ENCODE measurements at places on chromosomes 3 and 15. TPM values are rescaled to one million over a fixed set of nuclear protein-coding genes. Genes with fewer than 3 reads are reported as not detected.

RHOV gene
- total RNA-seq: 9.3 TPM

DNA sequence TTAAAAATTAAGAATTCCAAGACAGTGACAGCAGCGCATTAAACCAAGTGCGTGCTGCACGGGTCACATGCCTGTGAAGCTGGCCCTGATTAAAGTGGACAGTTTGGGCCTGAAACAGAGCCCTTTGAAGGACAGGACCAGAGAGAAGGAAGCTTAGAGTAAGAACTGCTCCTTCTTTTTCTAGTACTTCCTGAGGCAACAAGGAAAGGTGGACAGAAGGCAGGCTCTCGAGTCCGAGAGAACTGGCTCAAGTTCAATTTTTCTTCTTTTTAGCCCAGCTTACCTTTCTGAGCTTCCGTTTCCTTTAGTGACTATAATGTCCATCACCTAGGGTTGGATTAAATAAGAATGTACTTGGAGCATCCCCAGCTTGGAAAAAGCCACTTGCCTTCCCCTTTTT lies 26.9 kb downstream of the ANP32A start:
- no peak for DNase-seq

- no peak for DNase-seq
Measured at GRCh38 chr15:52308446-52309153, 13.0 kb upstream of the MYO5C start.

DNA sequence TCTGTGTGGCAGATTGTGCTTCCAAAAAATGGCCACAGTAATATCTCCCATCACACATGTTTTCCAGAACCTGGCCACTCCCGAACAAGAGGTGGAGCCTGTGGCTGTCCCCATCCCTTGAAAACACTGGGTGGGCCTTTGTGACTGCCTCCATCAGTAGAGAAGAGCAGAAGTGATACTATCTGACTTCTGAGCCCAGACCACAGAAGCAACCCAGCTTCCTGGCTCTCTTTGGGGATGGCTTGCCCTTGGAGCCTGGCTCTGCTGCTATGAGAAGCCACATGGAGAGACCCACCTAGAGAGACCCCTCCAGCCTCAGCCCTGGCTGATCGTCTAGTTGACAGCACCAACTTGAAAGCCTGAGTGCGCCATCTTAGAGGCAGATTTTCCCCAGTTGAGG lies 39.8 kb upstream of the CMTM8 start:
- DNase-seq: no peak

DNASE1L3 gene
- 3.5 TPM for total RNA-seq

DNA sequence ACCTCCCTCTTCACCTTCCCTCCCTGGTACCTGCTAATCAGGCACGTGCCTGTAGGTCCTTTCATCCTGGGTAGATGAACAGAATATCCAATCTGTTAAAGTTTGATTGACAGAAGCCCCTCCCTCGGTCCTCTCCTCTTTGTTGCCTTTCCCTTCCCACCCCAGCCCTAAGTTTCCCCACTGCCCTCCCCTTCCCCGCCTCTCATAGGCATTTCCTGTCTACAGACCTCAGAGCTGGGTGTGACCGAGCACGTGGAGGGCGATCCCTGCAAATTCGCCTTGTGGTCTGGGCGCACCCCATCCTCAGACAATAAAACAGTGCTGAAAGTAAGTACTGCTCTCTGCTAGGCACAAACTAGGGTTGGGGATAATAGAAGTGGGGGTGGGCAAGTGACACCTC lies 239.2 kb upstream of the UMPS start:
- no peak for DNase-seq

GRCh38 chr15:66169625-66170024 lies 83.9 kb downstream of the MEGF11 start:
- DNase-seq: no peak

DNA sequence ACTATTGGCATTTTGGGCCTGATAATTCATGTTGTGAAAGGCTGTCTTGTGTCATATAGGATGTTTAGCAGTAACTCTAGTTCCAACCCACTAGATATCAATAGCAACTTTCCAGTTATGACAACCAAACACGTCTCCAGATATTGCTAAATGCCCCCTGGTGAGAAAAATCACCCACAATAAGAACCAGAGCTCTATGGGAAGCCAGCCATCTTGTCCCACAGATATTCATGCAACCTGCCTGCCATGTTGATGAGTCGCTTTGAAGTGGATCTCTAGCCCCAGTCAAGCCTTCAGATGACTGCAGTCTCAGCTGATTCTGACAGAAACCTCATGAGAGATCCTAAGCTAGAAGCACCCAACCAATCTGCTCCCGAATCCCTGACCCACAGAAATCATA lies 5.6 kb upstream of the TNIK start:
- no peak for DNase-seq

DNA sequence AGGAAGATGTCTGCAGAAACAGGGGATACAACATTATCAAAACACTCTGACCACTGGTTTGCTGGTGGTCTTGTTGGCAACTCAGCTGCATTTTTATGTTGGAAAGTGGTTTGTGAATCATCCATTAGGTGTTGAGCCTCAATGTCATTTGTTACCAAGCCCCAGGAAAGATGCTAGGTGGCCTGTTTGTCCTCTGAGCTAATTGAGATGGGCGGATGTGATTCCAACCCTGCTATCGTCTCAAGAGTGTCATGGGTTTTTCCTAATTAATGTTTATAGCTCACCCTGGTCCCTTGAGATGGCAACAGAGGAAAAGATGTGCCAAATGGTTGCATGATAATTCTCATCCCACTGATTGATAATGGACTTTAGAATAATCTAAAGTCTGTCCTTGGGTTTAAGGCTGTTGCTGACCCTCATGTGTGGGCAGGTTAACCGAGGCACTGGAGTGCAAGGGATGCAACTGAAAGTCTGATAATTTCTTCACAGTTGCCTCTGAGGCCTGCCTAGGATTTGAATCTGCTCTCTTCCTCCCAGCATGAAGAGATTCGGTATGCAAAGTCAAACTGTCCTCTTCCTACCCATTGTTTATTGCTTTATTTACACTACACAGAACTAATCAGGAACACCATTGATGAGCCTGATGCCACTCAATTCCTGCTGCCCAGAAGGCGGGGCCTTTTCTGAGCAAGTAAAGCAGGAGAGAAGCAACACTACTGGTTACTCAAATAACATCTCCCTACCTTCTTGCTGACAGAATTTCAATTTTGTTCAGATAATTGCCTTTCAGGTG lies 166.2 kb upstream of the TBC1D5 start:
- DNase-seq: no peak

GRCh38 chr3:67034371-67034770 lies 36.3 kb downstream of the KBTBD8 start:
- DNase-seq: no peak

BCL2A1 gene
- total RNA-seq: 2.3 TPM

GP5 gene
- 0.90 TPM for total RNA-seq

DNA sequence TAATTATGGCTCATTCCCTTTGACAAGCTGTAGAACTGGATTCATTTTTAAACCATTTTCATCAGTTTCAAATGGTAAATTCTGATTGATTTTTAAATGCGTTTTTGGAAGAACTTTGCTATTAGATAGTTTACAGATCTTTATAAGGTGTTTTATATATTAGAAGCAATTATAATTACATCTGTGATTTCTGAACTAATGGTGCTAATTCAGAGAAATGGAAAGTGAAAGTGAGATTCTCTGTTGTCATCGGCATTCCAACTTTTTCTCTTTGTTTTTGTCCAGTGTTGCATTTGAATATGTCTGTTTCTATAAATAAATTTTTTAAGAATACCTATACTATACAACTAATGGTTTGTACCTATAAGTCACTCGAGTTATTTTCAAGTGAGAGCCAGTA lies 62.7 kb downstream of the PXYLP1 start:
- DNase-seq: no peak
